ENCODE measurements at places on chromosomes 2 and 18.

DNA sequence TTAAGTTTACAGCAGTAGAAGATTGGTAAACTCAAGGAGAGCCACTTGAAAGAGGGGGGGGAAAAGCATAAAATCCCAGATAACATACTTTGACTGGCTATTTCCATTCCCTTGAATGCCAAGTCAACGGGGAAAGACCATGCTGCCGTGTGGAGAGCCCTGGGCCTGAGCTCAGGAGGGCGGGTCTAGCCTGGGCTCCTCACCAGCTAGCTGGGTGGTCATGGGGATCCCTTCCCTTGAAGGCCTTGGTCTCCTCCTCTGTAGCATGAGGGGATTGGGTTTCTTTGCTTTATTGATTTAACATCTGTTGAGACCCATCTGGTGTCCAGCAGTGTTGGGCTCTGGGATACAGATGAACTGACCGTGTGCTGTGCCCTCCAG lies 35.0 kb downstream of the TEX51 start:
- no peak for DNase-seq

DNA sequence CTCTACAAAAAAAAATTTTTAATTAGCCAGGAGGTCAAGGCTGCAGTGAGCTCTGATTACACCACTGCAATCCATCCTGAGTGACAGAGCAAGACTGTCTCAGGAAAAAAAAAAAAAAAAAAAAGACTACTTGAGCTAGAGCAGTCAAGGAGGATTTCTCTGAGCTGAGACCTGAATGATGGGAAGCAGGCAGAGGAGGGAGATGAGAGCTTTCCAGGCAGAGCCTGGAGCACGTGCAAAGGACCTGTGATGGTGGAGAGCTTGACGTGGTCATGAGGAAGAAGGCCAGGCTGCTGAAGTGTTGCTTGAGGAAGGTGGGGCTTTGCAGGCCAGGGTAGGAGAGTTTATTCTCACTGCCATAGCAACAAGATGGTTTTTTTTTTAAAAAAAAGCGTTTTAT lies 51.9 kb upstream of the POMC start:
- DNase-seq = no peak

- no peak for DNase-seq
These were observed 191.3 kb downstream of the TFCP2L1 start for GRCh38 chr2:121093692-121094091.

DNA sequence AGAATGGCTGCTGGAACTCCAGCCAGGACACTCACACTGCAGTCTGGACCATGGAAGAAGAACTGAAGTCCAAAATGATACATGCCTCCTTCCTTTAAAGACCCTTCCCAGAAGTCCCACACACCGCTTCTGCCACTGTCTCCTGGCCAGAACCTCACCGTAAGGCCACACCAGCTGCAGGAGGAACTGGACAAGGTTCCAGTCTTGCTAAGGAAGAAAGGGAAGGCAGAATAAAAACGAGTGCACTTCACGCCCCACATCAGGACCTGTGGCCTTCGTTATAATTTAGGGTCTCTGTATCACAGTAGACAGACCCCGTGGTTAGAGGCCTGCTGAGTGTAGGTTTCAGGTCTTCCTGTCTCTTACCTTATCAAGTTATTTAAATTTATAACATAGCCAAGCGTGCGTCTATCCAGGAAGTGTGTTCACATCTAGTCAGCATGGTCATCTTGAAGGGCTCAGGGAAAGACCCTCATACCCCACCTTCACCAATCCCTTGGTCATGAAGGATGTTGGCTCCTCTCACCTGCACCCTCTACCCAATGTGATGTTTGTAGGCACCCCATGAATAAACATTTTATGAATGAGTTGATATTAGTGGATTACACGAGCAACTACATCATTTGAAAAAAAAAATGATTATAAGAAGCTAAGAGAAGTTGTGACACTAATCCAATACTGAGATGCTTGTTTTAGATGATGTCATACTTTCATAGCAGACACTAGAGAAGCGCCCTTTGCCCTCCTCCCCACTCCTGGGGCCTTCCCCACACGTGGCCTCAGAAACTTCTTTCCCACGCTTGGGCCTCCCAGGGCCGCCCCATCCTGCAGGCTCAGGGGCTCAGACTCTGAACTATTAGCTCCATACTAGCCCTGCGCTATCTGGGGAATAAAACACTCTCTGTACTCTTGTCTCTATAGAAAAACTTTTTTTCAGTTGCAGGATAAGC lies 157.6 kb downstream of the FAM210A start:
- no peak for DNase-seq

GRCh38 chr2:79090693-79091092 lies 2.9 kb upstream of the REG1B start:
- no peak for DNase-seq

DNA sequence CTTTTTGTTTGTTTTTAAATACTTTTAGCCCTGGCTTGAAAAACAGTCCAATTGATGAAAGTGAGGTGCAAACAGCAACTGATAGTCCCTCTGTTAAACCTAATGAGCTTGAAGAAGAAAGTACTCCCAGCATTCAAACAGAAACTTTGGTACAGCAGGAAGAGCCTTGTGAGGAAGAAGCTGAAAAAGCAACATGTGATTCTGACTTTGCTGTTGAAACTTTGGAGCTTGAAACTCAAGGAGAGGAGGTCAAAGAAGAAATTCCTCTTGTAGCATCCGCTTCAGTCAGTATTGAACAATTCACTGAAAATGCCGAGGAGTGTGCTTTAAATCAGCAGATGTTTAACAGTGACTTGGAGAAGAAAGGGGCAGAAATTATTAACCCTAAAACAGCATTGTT lies 30.6 kb upstream of the DYSF start:
- DNase-seq = no peak

- DNase-seq = no peak
These were observed 34.0 kb downstream of the TMEM185B start for GRCh38 chr2:120189189-120189588.

- no peak for DNase-seq
These were observed 81.8 kb downstream of the EML6 start for GRCh38 chr2:54805255-54805654.

- DNase-seq = no peak
These were observed 136.7 kb downstream of the ANTXR1 start for GRCh38 chr2:69149631-69150215.

GRCh38 chr18:66603941-66604627 lies at the start of gene CDH19:
Gene CDH19 (minus strand): TSS chr18:66604090. CDS start chr18:66572204, 31,886 bp downstream.
- DNase-seq = peak; percentile 46

DNA sequence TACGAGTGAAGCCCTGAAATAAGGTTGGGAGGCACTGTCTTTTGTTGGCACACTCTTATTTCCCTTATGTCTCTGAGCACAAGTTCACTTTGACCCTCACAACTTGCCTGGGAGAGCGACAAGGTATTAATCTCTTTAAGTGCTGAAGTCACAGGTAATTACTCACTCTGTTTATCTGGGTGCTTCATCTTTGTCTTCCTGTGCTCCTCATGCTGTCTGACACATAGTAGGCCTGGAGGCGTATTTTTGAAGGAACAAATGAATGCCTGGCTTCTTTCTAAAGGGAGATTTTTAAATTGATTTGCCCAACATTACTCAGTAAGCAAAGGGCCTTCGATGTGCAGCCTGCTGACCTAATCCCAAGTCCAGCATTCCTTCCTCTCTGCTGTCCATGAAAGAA lies 507.1 kb upstream of the TNP1 start:
- peak; percentile 45 for DNase-seq

DNA sequence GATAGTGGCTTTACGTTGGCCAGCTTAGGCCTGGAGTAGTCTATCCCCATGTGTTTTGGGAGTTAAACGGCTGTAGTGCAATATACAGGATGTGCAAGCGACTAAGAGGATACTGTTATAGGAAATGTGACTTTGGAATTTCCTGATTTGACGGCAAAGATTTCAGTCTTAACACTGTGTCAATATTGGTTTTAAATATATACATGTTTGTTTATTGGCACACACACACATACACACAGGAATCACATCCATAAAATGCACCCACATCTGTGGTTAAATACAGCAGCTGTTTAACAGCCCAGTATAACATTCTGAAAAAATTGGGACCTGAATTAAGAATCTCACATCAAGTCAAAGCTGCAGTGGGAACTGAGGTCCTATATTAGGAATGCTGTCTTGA lies 347.1 kb downstream of the TXNL1 start:
- DNase-seq = no peak

DNA sequence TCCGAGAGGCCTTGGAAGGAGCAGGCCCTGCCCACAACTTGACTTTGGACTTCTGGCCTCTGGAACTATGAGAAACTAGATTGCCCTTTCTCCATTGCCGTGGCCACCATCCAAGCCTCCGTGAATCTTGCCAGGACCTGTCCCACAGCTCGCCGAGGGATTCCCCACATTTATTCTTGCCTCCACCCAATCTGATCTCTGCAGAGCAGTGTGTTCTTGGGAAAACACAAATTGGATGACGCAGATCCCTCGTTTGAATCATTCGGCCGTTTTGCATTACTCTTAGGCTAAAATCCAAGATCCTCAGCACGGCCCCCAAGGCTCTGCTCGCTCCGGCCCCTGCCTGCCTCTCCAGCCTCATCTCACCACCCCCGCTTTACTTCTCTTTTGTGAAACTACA lies 364.2 kb downstream of the ZNF516 start:
- DNase-seq = no peak

DNA sequence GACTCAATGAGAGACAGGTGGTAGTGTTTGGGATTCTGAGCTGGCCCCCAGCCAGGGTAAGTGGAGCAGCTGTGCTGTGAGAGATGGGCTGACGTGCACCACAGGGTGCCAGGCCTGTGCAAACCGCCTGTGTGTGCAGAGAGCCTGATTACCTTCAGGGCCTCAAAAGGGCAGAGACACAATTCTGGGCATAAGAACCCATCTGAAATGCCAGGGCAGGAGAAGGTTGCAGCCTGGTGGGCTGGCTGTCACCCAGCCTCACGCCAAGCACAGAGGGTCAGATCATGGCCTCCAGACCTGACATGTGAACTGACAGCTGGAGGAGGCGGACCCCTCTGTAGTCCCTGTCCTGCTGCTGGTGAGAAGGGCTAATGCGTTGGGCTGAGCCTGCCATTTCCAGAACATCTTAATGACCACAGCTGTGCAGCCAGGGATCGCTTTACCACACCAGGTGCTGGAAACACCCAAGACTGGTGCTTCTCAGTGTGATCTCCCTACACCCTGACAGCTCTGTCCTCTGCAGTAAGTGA lies 100.9 kb downstream of the ARL4C start:
- peak; percentile 95 for DNase-seq

DNA sequence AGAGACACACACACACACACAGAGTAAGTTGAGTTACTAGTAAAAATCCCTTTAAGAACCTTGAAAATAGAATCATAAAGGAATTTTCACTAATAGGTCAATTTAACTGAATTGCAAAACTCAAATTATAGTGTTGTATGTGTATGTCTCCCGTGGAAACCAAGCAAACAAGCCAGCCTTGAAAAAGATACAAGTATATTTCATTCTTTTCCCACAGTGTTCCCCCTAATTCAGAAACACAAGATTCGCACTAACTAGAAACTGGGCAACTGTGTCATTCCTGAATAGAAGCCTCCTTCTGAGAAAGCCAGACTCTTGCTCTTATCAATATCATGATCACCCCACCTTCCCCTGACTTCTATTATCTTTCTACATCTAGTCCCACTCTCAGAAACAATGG lies 229.5 kb downstream of the PIEZO2 start:
- no peak for DNase-seq

DNA sequence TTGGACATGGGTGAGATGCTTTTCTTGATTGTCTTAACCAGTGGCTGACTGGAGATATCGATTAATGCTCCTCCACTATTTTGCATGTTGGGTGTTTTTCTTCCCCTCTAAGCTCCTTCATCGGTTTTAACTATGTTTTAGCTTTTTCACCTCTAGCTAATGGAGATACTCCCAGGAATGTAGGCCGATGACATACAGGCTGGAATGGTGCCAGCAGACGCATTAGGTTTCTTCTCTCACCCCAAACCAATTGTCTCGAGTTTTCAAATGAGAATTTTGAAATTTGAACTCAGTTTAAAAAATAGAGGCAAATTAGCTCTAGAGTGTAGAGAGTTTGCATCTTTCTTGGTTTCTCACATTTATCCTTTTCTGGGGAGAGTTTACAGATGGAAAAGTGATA lies 247.6 kb downstream of the RPRM start:
- peak; percentile 50 for DNase-seq

- no peak for DNase-seq
These were observed 63.4 kb downstream of the INPP4A start for GRCh38 chr2:98507891-98508708.

GRCh38 chr2:230296917-230297316 lies 30.1 kb upstream of the SP140L start:
- no peak for DNase-seq

- no peak for DNase-seq
These were observed 13.5 kb downstream of the RHBDD1 start for GRCh38 chr2:226849349-226849748.

- no peak for DNase-seq
These were observed 111.1 kb downstream of the ZNF532 start for GRCh38 chr18:58975781-58976180.

DNA sequence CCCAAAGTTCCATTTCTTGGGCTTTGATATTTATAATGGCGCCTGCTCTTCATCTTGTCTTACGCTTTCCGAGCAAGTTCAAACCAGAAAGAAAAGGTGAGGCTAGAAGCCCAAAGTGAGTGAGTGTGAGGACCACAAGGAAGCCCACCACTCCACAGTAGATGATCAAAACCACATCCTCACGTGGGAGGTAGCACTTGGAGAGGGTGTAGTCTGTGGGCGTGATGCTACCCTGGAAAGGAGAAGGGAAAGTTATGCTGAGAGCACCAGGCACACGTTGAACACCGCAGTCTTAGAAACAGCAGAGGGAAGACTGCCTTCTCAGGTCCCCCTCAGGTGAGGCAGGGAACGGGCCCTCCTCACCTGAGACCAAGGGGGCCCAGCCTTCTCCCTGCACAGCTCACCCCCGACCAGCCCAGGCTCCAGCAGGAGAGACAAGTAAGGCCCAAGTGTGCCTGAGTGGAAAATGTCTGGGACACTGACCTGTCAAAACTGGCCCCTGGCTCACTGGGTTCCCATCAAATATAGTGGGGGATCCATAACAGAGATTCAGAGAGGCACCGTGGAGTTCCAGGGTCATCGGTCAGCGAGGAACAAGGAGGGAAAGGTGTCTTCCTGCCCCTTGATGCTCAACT lies 23.6 kb downstream of the MPPE1 start:
- no peak for DNase-seq

DNA sequence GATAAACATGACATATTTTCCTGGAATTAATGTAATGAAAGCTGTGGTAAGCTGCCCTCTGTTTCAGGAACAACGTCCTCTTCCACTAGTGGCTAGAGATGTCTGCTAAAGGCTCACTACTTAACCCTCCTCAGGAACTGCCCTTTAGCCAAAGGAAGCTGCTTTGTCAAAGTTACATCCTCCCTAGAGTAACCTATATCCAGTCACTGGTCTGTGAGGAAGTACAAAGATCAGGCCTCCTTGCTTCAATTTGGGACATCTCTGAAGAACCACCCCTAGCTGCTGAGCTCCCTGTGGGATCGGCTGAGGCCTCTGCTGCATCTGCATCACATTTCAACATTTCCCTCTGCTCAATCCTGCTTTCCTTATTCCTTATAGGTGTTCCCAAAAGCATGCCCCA lies 107.8 kb downstream of the PRELID3A start:
- no peak for DNase-seq

- DNase-seq = no peak
These were observed 154.8 kb downstream of the TGIF1 start for GRCh38 chr18:3604498-3605408.
